RWPE2 (cell line): ENCODE measurements at places on chromosomes 4 and X.

- DNase-seq = no peak
Observed at GRCh38 chrX:69024161-69024736, 141.0 kb downstream of the PJA1 start.

DNA sequence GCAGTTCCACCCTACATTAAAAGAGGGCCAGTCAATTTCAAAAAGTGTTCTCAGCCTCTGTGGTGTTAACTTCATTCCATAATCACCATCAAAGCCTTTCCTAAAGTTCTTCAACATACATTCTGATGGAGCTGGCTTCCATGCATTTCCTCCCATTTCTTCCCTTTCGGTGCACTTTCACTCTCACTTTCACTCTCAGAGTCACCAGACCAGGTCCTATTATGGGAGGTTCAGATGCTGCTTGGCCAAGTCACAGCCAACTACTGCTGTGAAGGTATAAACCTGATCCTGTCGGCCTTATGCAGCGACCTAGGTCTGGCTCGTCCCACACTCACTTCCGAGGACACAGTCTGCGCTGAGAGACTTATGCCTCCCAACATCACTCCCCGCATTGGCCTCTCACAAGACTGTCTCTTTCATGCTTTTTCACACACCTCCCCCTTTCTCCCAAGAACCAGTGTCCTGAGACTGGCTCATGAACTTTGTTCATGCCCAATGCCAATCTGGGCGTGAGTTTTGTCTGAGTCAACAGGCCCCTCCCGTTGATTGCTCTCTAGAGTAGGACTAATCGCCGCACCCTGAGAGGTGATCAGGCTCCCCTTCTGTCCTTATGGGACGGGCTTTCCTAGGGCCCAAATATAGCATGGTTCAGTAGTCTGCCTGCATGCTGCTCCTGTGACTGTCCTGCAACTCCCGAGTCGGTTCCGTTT lies 60.8 kb upstream of the XAGE1B start:
- DNase-seq = no peak

DNA sequence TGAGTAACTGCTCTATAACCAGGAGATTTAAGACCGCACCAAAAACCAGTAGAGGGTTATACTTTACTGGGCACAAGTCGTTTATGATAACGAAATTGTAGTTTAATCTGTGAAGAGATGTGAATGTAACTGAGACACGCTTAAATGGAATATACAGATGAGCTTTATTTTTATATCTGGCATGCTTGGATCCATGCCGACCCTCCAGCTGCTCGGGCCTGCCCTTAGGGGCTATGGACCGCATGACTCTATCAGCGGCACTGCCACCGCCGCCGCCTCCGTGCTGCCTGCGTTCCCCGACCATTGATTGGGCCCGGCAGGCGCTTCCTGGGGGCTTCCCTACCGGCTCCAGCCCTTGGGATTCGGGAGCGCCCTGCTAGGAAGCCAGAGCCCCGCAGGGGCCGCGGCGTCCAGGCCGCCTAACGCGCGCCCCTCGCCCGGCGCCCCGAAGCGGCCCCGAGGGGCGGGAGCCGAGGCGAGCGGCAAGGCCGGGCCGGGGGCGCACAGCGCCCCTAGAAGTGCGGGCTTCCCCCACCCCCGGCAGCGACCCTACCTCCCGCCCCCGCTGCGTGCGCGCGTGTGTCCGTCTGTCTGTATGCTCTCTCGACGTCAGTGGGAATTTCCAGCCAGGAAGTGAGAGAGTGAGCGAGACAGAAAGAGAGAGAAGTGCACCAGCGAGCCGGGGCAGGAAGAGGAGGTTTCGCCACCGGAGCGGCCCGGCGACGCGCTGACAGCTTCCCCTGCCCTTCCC lies at the start of gene NFKB1:
NFKB1 (plus strand) TSS at position 664 of the 751 bp plus-strand sequence. CDS start 24,160 bp downstream, outside the sequence.
- peak; percentile 60 for DNase-seq

GRCh38 chr4:24607334-24607733 lies 23.0 kb upstream of the DHX15 start:
- no peak for DNase-seq

DNA sequence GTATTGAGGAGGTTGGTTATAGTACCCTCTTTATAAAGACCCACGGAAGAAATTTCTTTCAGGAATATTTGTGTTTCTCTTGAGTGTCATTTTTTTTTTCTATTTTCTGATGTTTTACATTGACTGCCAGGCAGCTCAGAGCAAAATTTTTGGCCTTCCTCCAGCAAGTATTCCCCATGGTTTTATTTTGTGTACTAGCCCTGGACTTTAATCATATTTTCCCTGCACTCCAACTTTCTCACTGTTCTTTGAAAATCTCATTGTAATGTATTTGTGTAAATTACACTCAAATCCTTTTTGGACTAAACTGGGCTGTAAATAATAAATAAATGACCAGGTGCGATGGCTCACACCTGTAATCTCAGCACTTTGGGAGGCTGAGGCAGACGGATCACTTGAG lies 45.6 kb upstream of the USP46 start:
- no peak for DNase-seq
